HuH-7.5 (cell line): ENCODE measurements at places on chromosomes 11 and 22.
A peak's percentile ranks its signal among the peaks of the same experiment; 100 is the strongest.

DNA sequence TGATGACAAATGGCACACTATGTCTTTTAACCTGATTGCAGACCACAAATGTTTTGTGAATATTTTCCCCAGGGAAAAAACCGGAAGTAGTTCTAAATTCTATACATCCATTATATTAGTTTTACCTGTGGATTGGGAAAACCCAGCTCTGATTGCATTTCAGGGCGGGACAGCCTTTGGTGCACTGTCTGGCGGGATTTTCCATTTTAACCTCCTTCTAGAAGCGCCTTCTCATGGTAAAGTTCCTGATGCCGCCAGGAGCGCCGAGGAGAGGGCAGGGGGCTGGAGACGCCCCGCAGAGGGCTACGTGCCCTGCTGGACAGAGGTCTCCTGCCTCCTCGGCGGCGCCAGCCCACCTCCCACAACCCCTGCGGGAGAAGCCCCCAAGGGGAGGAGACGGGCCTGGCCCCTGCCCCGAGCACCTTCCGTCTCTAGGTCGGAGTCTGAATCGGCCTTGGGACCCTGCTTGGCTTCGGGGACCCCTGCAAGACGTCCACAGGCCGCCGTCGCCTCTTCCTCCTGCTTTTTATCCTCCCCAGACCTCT lies 1.2 kb upstream of the P2RX6 start:
- no peak for DNase-seq

GRCh38 chr11:122874991-122875390 lies 7.6 kb upstream of the JHY start:
- no peak for DNase-seq

DNA sequence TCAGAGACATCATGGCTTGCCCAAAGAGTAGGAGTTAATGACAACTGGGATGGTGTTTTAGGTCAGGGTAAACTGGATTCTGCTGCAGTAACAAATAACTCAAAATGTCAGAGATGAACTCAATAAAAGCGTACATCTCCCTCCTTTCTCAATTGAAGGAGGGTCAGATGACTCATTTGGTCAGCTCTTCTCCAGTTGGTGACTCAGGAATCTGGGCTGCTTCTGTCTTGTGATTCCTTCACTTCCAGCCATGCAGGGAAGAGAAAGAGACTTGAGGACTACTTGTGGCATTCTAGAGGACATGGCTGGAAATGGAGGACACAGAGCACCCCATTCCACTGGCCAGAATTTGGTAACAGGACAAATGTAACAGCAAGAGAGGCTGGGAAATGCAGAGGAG lies 3.2 kb upstream of the SYT13 start:
- DNase-seq, result no peak

DNA sequence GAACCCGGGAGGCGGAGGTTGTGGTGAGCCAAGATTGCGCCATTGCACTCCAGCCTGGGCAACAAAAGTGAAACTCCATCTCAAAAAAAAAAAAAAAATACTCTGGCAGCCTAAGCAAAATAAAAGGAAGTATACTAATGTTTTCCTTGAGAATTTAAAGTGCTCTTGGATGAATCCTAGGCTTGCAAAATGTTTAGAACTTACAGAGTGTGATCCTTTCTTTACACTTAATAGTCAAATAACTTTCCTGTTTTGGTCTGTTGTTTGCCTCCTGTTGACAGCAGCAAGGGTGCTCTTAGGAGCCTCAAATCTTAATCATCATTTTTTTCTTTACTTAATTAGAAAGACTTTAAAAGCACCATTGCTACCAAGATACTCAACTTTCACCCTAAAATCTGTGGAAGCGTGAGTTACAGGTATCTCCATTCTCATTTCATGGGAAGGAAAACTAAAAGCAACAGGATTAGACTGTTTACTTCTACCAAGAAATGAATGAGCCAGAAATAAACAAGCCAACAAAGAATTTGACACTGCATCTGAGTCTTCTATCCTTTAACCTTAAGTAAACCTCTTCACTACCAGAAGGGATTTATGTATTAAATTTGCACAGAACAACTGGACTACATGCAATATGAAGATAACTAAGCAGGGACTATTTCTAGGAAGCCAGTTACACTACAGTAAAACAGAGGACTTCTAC lies 38.7 kb upstream of the CRTAM start:
- no peak for DNase-seq

GRCh38 chr11:2071748-2072385 lies 67.3 kb downstream of the IGF2 start:
- DNase-seq, result no peak

GRCh38 chr11:65574811-65575567 lies 864 bp upstream of the EHBP1L1 start:
- peak; percentile 69 for DNase-seq

- no peak for DNase-seq
Observed at GRCh38 chr11:111977146-111978027, 40.2 kb downstream of the DIXDC1 start.

- no peak for DNase-seq
Observed at GRCh38 chr11:118886681-118887111, 3.0 kb downstream of the CXCR5 start.

- no peak for DNase-seq
Observed at GRCh38 chr11:112599856-112600533, 339.3 kb upstream of the PLET1 start.

DNA sequence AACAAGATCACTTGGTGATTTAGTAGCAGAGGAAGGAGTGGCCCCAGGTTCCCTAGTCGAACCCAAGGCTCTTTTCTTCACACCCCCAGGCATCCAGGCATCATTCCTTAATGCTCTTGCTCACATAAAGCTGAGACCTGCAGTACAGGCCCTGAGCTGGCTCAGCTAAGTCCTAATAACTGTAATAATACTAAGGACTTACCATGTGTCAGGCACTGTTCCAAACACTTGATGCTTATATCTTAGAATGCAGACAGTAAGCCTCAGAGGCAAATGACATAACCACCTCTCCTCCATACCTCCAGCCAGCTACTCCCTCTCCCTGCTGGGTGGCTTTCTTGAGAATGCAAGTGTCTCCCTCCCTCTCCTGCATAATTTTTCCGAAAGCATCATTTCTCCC lies 33.2 kb downstream of the ANKK1 start:
- no peak for DNase-seq

GRCh38 chr22:26642465-26643417 lies 14.6 kb upstream of the MIAT start:
- DNase-seq, result no peak

- no peak for DNase-seq
Observed at GRCh38 chr11:99934008-99934407, 753.1 kb upstream of the ARHGAP42 start.
